ENCODE measurements at places on chromosomes 11 and 22.

DNA sequence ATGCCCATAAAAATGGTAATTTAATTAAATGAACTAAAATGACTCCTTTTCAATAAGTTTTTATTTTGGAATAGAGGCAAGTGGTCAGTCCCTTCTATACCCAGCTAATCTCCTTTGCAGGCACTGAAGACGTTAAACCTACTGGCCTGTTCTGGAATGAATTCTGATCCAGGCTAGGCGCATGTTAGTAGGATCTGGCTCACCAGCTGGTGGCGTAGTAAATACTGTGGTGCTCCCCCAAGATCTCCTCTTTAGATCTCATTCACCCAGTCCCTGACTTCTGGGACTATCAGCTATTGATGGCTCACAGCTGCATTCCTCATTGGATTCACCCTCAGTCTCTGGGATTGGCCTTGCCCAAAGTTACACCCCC lies 173.7 kb upstream of the DDI1 start:
- no peak for DNase-seq

- DNase-seq: no peak
Observed at GRCh38 chr22:44109416-44109815, 71.3 kb upstream of the PARVG start.

DNA sequence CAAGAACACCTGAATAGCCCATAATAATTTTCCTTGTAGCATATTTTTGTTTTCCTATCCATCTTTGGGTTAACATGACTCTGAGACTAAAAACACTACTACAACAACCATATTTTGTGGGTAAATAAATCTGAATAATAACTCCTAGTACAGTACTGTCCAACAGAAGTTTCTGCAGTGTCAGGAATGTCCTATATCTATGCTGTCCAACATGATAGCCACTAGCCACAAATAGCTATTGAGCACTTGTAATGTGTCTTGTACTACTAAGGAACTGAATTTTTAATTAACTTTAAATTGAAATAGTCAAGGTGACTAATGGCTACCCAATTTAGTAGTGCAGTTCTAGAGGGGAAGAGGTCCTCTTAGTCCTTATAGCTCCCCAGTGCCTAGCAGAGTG lies 135.6 kb downstream of the CADM1 start:
- DNase-seq: no peak

- peak; percentile 25 for DNase-seq
Observed at GRCh38 chr22:50270666-50271394, 650 bp upstream of the MAPK11 start.

DNA sequence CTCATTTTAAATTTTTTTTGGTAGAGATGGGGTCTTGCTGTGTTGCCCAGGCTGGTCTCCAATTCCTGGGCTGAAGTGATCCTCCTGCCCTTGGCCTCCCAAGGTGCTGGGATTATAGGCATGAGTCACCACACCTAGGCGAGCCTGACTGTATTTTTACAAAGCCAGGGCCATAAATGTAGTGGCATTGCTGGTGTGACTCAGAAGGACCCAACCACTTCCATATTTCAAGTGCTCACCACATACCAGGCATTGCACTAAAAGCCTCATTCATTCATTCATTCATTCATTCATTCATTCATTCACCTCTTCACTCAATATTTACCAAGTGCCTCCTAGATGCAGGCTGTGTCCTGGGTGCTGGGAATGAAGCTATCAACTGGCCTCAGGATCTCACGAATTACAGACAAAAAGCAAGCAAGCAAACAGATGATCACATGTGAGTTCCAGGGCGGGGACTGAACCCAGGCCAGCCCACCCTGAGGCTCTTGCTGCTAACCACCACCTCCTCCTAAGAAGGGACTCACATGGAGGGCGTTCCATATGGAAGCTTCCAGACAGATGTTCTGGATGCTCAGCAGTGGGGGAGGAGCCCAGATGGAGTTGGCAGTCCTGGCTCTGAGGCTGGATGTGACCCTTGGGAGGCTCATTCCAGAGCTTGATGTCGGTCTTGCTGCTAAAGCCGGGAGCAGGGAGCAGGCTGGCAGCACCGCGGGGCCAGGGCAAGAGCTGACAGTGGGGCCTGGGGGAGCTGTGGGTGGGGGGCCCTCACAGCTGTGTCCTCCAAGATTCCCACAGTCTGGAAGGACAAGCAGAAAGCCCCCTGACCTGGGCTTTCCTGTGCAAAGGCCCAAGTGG lies 158.8 kb downstream of the CTTN start:
- no peak for DNase-seq

DNA sequence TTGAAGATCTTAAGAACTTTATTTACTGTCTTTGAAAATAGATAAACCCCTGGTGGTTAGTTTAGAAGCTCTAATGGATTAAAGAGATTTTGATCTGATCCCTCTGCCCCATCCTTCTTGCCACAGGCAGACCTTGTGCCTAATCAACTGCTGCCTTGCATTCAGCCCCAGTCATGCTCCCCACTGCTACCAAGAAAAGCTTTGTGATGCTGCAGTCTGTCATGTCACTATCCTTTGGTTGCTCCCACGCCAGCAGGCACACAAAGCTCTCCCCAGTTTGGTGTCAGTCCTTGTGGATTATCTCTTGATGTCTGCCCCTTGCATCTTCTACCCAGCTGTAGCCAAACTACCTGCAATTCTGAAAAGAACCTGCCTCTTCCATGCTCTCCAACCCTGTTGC lies 112.2 kb downstream of the MTNR1B start:
- DNase-seq: no peak

DNA sequence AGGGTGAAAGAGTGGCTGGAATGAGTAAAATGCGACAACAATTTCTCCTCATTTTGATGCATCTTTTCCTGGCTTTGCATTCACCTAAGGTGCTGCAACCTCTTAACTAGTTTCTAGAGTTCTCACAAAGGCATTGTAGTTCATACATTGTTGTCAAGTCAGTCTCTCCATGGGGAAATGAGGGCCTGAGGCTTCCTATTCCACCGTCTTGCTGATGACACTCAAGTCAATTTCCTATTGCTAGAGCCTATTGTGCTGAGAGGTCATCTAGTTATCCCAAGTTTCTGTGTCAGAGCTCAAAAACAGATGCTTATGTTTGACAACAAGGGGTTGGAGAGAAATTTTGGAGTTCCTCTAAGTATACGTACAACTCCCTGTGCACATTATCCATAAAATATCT lies 11.6 kb upstream of the MS4A6A start:
- DNase-seq: no peak

DNA sequence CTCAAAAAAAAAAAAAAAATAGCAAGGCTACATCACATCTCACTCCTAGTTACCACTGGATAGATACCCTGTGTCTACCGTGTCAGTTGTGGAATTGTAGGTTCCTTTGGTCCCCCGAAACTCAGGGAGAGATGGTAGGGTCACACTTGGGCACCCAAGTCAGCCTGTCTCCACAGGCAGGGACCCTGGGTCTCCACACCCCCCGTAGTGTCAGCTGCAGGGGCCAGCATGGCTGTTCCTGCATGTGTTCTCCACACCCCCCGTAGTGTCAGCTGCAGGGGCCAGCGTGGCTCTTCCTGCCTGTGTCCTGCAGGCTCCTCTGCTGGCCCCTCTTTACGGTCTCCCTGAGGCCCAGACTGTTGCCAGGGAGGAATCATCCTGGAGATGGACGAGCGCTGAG lies 282.1 kb downstream of the BRD1 start:
- DNase-seq: no peak

GRCh38 chr11:47220401-47220821 lies 5.6 kb downstream of the DDB2 start:
- DNase-seq: no peak

DNA sequence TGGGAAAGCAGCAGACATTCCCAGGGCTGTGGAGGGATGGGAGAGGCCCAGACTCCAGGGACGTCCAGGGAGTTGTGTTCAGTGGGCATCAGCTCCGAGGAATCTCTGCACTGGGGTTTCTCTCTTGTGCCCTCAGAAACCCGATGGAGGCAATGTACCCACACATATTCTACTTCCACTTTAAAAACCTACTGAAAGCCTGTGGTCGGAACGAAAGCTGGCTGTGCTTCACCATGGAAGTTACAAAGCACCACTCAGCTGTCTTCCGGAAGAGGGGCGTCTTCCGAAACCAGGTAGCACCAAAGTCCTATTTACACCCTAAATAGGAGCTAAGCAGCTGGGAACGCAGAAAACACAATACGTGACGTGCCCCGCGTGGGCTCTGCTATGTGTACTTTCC lies 8.3 kb downstream of the APOBEC3D start:
- DNase-seq: no peak

Measured in activated CD8-positive, alpha-beta memory T cell treated with anti-CD3 and anti-CD28 coated beads for 48 hours (primary cell).